ENCODE measurements at places on chromosomes 2 and 18.

DNA sequence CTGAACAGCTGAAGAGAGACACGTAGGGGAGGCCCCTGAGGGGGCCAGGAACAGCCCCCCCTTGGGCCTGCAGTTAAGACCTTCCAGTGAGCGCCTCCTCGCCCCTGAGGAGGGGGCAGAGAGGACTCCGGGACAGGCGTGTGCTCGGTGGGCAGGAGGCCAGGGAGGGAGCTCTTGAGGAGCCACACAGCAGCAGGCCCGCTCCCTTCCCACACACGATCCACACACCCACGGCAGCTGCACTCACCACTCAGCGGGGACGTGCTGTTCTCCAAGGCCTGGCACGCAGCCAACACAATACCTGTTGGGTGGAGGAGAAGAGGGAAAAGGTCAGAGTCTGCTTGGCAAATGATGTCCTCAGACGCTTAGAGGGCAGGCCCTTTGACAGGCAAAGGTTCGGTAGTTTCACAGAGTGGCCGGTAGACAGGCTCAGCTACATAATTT is 39.0 kb downstream of the TGFA start:
- DNase-seq = no peak

DNA sequence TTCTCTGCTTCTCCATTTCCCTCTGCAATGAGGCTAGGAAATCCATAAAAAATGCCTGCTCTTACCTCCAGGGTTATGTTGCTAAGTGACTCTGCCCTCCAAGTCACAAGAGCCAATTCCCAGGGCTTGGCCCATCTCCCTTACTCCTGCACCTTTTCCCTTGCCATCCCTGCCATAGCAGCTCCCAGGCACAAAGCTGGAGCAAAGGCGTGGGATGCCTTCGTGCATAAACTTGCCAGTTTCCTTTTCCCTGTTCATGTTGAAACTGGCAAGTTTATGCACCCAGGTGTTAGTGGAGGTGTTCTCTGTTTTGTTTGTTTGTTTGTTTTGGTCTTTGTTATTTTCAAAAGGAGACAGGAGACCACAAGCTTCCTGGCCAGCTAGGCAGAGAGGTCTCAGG is 195.1 kb downstream of the ACKR3 start:
- DNase-seq = no peak

GRCh38 chr18:76386886-76387285 is 108.2 kb downstream of the ZNF516 start:
- no peak for DNase-seq

GRCh38 chr2:239540174-239540573 is 139.4 kb upstream of the HDAC4 start:
- no peak for DNase-seq
